Small intestine (tissue), 16 donors: ENCODE measurements at places on chromosomes 1 and 21.

DNA sequence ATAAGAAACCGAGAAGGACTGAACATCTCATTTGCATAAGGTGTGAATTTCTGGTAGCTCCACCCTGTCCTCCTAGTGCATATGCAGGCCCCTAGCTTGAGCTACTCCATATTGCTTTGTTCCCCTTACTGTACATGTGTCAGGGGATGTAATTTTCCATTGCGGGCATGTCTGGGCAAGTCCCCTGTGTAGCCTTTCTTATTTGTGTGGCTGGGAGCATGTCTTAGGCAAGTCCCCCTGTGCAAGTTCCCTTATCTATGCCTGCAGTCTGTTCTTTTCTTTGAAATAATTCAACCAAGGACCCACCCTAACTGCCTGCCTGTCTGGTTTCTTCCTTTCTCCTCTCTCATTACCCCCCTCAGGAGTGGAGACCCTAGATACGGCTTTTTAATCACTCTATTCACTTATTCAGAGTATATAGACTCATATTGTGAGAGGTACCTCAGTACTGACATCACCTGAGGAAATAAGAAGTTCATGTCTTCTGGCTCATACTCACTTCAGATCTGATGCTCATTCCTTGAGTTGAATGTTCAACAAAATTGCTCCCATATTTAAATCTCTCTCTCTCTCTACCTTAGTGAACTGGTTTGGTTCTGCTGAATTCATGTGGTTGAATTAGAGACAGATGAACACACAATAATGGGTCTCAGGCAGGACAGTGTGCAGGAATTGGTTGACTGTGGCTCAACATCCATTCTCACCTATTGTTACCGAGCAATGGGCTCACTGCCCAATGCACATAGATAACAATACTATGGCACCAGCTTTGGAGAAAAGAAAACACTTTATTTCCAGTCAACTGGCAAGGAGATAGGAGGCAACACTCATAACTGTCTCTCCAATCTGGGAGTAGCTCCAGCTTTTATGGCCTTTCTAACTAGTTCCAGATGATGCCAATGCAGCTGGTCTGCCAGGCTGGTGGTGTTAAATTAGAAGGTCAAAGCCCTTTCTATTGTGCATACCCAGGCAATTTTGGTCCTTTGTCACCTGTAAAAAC lies 27.9 kb upstream of the NPL start:
- no peak for DNase-seq

GRCh38 chr1:29282924-29283803 lies 46.8 kb downstream of the PTPRU start:
- peak; percentile 40 for DNase-seq

- no peak for DNase-seq
Observed at GRCh38 chr21:41102281-41102680, 65.7 kb upstream of the BACE2 start.

DNA sequence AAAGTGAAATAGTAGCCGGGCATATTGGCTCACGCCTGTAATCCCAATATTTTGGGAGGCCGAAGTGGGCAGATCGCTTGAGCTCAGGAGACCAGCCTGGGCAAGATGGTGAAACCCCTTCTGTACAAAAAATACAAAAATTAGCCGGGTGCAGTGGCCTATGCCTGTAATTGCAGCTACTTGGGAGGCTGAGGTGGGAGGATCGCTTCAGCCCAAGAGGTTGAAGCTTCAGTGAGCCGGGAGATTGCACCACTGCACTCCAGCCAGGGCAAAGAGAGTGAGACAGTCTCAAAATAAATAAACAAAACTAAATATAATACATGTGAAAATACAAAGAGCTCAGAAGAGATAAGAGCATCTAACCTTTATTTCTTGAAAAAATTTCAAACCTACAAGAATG lies 2.3 kb upstream of the MSTO1 start:
- no peak for DNase-seq

DNA sequence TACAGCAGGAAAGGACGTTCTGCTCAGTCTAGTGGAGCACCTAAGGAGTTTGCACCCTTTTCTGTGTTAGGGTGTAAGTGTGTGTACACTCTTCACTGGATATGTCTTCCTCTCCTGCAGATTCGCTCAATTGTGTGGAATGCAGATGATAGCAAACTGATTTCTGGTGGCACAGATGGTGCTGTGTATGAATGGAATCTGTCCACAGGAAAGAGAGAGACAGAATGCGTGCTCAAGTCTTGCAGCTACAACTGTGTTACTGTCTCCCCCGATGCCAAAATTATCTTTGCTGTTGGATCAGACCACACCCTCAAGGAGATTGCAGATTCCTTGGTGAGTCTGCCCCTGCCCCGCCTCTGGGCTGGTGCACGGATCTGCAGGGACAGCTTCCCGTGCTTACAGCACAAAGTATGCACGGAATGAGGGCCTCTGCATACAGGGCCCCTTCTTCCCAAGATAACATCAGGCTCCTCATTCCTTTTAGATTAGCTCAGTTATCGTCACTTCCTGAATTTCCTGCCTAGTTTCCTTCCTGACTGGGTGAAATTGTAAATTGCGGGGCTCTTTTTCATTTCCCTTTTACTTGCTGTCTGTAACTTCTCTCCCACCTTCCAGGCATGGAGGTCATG lies 34.6 kb downstream of the CFAP57 start:
- DNase-seq: peak; percentile 12

DNA sequence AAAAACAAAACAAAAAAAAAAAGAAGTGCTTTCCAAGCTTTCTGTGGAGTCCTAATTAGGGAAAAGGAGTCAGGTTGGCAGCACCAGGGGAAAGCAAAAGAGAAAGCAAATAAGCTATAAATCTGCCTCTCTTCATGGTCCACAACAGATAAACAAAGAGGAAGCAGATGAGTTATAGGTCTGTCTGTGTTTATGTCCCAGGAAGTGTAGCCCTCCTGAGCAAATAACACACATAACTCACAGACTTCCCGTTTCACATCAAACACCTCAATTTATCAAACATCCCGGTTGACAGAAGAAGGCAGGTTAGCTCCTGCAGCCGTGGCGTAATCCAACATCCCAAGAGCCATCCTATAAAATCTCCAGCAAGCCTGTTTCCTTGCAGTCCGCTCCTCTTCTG lies 5.6 kb upstream of the SLC2A5 start:
- DNase-seq: no peak

GRCh38 chr1:233019778-233020325 lies 69.4 kb downstream of the NTPCR start:
- peak; percentile 24 for DNase-seq

- peak; percentile 93 for DNase-seq
Observed at GRCh38 chr1:32981003-32981901, 16.6 kb upstream of the RNF19B start.

DNA sequence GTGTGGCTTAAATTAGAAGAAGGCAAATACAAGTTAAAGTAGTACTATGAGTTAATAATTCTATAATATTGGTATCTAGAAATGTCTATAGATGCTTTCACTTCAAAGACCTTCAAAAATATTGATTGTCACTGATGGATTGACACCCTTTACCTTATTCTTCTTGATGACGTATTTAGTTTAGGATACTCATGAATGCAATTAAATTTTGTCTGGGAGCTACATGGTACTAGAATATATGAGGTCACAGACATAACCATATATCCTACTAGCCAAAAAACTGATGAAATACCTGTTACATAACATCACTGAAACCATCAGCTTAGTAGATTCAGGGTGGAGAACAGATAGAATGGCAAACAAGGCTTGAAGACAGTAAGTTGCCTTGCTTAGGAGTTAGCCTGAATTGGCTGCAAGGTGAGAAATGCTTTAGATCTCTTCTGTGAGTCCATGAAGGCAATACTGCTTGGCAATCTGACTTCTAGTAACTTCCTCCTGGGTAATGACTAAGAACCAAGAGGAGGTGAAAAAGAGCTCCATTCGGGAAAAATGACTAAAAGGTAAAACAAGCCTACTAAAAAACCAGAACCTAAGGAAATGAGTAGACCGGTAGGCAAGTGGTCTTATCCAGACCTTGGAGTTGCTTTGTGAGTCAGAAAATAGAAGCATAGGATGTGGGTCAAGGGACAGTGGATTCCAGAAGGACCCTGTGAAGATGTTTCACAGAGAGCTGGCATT lies 16.9 kb upstream of the ARHGAP29 start:
- DNase-seq: no peak

- DNase-seq: peak; percentile 17
Observed at GRCh38 chr1:96510911-96511310, 210.7 kb upstream of the PTBP2 start.

DNA sequence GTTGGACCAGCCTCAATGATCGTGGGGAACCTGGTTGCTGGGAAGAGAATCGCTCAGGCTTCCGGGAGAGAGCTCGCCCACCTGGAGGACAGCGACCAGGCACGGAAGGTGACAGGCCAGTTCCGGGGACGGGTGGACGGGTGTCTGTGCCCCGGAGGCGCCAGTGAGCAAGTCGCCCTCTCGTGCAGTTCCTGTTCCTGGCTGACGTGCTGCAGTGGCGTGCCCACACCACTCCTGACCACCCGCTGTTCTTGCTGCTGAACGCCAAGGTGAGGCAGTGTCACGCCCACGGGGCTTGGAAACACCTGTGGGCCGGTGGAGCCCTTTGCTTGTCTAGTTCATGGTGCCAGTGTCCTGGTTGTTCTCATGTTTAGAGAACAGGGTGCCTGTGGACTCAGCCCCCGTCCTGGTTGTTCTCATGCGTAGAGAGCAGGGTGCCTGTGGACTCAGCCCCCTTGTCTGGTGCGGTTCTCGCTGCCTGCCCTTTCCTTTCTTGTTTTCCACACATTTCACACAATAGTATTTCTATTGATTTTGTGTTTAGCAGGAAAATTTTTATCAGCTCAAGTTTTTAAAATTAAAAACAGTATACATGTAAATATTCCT lies 53.1 kb downstream of the S100B start:
- DNase-seq: no peak

DNA sequence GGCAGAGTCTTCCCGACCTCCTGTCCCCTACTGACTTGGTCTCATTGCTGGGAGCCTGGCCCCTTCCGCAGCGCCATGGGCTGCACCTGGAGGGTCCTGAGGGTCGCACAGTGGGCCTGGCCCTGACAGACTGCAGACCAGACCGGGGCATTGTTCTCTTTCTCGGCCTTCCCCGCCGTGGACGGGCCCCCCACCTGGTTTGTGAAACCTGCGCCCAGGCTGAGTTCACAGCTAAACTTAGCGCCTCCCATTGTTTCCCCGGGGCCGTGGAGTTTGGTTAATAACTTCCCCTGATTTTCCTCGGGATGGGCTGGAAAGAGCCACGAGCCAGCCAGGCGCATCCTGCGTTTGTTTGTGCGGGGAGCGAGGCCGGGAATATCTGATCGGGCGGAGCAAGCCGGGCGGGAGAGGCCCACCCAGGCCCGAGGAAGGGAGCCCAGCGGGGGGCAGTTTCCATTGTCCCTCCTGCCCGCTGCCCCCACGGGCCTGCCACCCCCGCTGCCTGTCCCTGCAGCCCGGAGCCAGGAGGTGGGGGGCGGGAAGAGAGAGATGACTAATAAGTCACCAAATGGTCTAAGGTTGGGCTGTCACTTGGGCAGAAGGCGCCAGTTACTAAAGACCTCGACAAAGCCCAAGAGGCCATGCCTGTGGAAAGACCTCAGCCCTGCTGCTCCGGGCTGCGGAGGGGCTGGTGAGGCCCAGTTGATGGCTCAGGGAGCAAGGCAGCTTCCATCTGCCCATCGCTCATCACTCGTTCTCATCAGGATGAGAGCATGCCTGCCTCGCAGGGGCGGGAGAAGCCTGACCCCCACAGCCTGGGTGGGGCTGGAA lies 39.0 kb upstream of the ARHGEF16 start:
- DNase-seq: no peak

- DNase-seq: no peak
Observed at GRCh38 chr1:162074276-162075005, 5.0 kb downstream of the NOS1AP start.

GRCh38 chr1:166237675-166238074 lies 70.9 kb upstream of the FAM78B start:
- no peak for DNase-seq

- DNase-seq: no peak
Observed at GRCh38 chr21:44294391-44295162, 5.3 kb upstream of the PFKL start.

- DNase-seq: no peak
Observed at GRCh38 chr1:212718499-212718898, 18.9 kb upstream of the BATF3 start.

GRCh38 chr1:112800289-112800688 lies 85.2 kb upstream of the PPM1J start:
- DNase-seq: no peak

- no peak for DNase-seq
Observed at GRCh38 chr1:218728898-218729565, 383.9 kb downstream of the TGFB2 start.

GRCh38 chr1:186717286-186717685 lies 37.1 kb upstream of the PTGS2 start:
- no peak for DNase-seq
